T47D (cell line): ENCODE measurements at places on chromosomes 16 and 17.

DNA sequence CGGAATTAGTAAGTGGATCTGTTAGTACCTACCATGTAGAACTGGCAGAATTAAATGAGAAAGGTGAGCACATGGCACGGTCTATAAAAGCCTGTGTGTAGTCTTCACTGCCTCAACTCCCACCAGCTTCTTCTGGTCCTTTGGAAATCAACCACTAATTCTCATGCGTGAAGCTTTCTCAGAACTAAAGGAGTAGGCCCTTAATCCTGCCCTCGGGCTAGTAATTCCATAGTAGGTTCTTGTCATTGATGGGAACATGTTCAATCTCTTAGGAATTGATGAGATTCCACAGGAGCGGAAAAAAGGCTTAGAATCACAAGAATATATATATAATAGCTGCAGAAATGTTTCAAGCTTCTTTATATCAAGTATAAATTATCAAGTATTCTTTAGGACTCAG, 21.7 kb downstream of the CDR2 start:
- no peak for DNase-seq

- no peak for DNase-seq
These were observed 52.5 kb downstream of the LITAF start for GRCh38 chr16:11534262-11534661.

DNA sequence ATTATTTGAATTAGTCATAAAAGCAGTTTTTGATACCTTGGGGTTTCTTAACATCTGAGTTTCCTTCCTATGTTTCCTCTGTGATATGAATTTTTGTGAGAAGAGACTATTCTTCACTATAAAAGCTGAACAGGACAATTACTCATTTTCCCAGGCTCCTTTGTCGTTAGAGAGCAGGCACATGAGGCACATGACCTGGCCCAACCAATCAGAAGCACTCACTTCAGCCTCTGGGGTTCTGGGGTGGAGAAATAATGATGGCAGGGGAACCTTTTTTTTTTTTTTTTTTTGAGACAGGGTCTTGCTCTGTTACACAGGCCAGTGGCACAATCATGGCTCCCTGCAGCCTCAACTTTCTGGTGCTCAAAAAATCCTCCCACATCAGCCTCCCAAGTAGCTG, 145.5 kb upstream of the ASIC2 start:
- no peak for DNase-seq

GRCh38 chr17:65181237-65182061, 44.3 kb downstream of the RGS9 start:
- DNase-seq = no peak

GRCh38 chr17:76598004-76598439, 12.4 kb upstream of the ST6GALNAC2 start:
- DNase-seq = no peak

- no peak for DNase-seq
These were observed 1.1 kb downstream of the SGF29 start for GRCh38 chr16:28554634-28555423.

DNA sequence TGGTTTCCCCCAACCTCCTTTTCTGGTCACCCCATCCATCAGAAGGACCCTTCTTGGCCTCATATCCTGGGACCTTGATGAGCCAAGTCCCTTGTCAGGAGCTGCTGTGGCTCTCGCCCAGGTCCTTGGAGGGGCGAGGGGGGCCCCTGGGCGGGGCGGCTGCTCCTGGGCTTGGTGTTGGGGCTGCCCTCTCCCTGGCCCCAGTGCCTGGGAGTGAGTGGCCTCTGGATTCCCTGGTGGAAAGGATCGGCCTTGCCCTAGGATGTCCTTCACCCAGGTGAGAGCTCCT, 6.2 kb upstream of the NOTUM start:
- no peak for DNase-seq
